Motor neuron (in vitro differentiated cells): ENCODE measurements at places on chromosomes 12 and 14. TPM values are rescaled to one million over a fixed set of nuclear protein-coding genes. Genes with fewer than 3 reads are reported as not detected.

The CMTM5 gene
- total RNA-seq, result not detected in 2 replicates

The KRT75 gene
- 0.09 TPM in 1 of 2 replicates, not detected in the other for total RNA-seq

The CBLN3 gene
- 0.86 and 2.0 TPM in 2 replicates for total RNA-seq

The ADAM21 gene
- 0.92 and 1.3 TPM in 2 replicates for total RNA-seq

The CAPZA3 gene
- total RNA-seq, result not detected in 2 replicates
